Gastrocnemius medialis (tissue), 4 donors: ENCODE measurements at places on chromosomes 3 and 15. TPM values are rescaled to one million over a fixed set of nuclear protein-coding genes. Genes with fewer than 3 reads are reported as not detected.

DNA sequence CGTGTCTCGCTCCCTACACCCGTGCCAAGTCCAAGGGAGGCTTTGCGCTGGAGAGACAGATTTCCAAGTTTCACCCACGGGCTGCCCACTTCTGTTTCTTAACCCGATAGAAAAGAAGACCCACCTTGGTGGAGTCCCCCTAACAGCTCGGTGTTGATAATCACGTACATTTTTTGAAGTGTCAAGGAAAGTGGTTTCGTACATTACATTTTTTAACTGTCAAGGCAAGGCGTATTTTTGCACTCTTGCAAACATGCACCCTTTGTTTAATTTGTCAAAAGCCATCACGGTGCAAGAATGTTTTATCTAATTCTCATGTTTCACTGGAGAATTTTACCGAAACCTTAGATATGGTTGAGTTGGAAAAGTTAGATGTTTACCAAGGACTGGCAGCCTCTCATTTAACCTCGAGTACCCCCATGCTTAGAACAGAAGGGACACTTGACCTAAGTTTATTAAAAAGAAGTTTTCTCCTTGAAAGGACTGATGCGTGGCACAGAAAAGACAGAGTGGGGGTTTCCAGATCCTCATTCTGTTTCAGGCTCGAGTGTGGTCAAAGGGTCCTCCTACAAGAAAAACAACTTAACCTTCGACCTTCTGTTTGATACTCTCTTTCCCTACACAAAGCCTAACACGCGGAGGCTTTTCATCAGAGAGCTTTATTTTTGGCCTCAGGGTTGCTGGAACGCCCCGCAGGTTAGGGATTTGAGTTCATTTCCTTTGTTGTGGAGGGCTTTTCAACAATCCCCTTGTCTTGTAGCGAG lies 882 bp downstream of the GXYLT2 start:
- no peak for DNase-seq

- DNase-seq: no peak
These were observed 109.3 kb downstream of the ZIC1 start for GRCh38 chr3:147518465-147518864.

- no peak for DNase-seq
These were observed 33.0 kb upstream of the ARL14 start for GRCh38 chr3:160643994-160644393.

DNA sequence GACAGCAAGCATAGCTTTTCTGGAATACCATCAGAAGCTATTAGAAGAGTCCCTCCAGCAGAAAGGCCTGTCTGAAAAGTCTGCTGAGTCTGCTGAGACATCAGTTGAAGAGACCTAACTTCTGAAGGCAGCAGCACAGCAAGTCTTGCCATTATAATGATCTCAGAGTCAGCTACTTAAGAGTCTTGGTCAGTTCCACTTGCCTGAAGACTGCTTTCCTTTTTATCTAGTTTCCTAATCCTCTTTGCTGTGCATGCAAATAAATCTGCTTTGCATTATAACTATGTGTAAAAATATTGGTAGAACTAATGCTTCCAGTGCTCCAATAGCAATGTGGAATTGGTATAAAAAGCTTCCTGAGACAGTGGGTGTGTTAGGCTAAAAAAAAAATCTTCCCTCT lies 34.9 kb upstream of the CPOX start:
- no peak for DNase-seq

DNA sequence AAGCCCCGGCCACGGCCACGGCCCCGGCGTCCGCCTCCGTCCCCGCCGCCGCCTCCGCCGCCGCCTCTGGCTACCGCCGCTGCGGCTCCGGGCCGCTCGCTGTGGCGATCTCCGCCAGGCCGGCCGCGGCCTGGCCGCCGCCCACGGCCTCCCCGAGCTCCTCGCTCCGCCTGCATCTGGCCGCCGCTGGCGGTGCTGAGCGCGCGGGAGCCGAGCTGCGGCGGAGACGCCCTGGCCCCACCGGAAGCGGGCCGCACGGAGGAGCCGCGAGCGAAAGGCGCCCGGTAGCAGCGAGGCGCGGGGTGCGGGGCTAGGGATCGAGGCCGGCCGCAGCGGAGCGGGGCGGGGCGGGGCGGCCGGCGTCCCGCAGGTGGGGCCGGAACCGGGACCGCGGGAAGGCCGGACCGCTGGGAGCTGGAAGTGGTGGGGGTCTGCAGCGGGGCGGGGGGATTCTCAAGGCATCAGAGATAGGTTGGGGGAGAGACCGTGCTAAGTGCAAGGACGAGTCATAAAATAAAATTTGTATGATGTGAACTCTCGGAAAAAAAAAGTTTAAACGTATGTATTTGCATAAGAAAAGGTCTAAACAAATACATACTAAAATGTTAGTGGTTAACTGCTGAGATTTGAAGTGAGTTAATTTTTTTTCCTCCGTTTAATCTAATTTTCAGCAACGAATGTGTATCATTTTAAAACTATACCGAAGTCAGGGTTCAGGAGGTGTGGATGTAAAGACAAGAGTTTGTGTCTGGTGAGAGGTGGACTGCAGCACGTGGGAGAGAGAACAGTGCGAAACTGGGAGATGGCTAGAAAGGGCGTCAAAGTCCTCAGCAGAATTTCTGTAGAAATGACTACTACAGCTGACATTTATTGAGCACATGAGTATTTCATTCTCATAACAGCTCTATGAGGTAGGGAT lies at the start of gene AVEN:
AVEN (minus strand) TSS at position 334 of the 919 bp plus-strand sequence; CDS start at position 176, 158 bp downstream.
- DNase-seq: no peak

GRCh38 chr15:81331600-81331999 lies 7.7 kb upstream of the STARD5 start:
- no peak for DNase-seq

DNA sequence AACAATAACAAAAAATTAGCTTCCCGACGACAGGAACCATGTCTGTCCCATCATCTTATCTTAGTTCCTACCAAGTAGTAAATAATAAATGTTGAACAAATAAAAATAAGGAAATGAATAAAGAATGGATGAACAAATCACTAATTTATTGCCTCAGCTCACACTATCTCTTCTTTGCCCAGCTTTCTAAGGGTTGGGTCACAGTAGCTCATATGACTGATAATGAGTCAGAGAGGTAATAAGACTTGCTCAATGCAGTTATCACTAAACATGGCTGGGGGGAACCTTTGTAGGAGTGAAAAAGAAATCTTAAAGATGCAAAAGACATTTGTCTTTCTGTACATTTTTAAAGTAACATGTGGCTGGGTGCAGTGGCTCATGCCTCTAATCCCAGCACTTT lies 182.2 kb downstream of the WDR76 start:
- no peak for DNase-seq

DNA sequence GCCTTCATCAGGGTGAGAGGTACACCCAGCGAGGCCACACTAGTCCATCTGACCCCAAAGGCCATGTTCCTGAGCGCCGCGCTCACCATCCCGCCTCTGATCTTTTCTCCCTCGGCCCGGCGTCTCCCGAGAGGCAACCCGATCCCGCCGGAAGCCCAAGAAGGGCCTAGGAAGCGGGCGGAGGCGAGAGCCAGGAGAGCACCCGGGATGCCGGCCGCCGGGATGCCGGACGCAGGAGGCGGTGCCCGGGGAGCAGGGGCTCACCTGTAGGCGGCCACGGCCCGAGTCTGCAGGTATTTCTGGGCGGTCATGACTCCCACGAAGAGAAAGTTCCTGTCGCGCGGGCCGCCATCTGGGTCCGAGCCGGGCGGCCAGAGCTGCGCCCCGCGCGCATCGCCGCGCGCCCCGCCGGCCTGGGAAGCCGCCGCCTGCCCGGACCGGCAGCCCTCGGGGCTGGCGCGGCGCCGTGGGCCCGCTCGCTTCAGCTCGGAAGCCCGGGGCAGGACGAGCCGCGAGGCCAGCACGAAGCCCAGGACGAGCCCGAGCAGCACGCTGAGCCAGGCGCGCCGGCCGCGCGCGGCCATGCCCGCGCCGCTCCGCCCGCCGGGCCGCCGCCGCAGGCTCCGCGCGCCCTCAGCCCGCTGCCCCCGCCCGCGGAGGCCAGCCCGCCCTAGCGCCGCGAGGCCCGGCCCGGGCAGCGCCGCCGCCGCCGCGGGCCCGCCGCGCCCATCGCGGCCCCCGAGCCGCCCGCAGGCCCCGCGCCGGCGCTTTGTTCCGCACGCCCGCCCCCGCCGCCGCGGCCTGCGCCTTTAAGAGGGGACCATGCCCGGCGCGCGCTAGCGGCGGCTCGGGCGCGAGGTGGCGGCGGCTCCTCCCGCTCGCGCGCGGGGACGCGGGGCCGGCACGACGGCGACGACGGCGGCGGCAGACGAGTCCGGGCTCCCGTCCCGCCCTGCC lies 697 bp downstream of the CHSY1 start:
- no peak for DNase-seq

DNA sequence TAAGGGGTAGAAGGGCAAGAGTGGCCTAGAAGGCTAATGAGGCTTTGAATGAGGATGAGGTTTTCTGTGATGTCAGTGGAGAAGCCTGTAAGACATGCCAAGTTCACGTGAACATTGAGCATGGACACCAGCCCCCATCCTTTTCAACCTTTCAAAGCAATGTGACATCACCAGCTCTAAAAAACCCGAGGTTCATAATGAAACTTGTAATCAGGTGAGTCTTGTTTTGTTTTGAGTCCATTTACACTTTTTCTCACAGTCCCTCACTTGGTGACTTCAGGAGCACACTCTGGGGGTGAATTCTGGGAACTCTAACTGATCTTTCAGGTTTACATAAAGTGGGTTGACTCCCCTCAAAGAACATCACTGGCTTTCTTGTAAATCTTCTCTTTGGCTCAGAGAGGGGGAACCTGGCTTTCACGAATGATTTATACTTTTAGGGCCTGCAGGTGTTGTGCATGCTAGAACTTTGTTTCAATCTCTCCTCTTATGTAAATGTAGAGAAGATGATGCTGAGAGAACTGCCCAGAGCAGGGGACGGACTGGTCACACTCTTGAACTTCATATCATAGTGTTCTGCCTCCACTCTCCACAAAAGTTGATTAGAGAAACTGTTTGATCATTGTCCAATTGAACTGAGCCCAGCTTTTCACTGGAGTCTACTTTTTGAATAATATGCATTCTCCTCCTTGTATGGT lies 224.7 kb upstream of the SATB1 start:
- no peak for DNase-seq

- no peak for DNase-seq
These were observed 24.7 kb downstream of the MAP3K13 start for GRCh38 chr3:185387646-185388045.

- no peak for DNase-seq
These were observed 6.2 kb upstream of the IGSF10 start for GRCh38 chr3:151467069-151467468.

GRCh38 chr15:49706805-49707204 lies 86.0 kb downstream of the DTWD1 start:
- no peak for DNase-seq

Gene FEZF2
- total RNA-seq: not detected

Gene ZNF385D
- 5.0 TPM for total RNA-seq

Gene PLSCR5
- total RNA-seq: not detected

Gene SLC28A1
- not detected for total RNA-seq

Gene RASGRP1
- 0.44 TPM for total RNA-seq

Gene PLA1A
- total RNA-seq: 4.4 TPM
